ENCODE measurements at places on chromosomes 2 and 18.

DNA sequence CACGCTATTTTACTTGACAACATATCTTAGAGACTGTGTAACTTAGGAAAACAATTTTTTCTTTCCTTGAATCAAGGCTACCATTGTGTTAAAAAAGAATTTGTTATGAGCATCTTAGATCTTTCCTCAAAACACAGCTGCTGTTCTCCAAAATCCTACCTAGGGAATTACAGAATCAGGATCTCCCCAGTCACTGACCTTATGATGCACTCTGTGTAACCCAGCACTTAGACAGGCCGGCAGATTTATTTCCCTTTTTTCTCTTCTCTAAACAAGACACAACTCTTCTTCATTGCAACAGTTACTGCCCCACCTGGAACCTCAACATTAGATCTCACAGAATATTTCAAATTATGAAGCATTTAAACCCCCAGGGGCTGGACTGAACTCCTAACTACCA lies 13.5 kb upstream of the C2orf15 start:
- no peak for DNase-seq

GRCh38 chr2:9378433-9379390 lies 44.6 kb downstream of the ITGB1BP1 start:
- no peak for DNase-seq

GRCh38 chr18:70377857-70378701 lies 89.2 kb downstream of the SOCS6 start:
- DNase-seq: no peak

GRCh38 chr2:138105358-138105757 lies 141.1 kb downstream of the HNMT start:
- DNase-seq: no peak

DNA sequence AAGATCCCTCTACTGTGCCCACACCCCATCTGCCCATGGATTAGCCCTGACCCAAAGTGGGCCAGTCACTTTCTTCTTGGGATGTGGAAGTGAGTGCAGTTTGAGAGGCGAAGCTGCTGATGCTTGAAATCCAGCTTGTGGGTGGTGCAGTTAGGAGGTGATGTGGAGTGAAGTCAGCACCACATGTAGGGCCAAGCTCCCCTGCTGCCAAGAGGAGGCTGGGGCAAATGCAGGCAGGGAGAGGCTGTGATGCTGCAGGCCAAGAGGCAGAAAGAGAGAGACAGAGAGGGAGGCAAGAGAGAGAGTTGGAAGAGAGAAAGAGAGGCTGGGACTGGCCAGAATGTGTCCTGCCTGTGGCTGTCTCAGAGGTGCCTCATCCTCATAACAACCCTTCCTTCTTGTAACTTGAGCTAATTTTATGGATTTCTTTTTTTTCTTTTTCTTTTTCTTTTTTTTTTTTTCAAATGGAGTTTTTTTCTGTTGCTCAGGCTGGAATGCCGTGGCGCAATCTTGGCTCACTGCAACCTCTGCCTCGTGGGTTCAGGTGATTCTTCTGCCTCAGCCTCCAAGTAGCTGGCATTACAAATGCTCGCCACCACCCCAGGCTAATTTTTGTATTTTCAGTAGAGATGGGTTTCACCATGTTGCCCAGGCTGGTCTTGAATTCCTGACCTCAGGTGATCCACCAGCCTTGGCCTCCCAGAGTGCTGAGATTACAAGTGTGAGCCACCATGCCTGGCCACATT lies 35.3 kb upstream of the CAB39 start:
- no peak for DNase-seq

GRCh38 chr18:37402735-37403099 lies 162.9 kb downstream of the CELF4 start:
- DNase-seq: no peak
